ENCODE measurements at places on chromosomes 3 and 15. TPM values are rescaled to one million over a fixed set of nuclear protein-coding genes. Genes with fewer than 3 reads are reported as not detected.

GRCh38 chr15:43225201-43225949 lies 4.6 kb upstream of the EPB42 start:
- DNase-seq: peak; percentile 55

DNA sequence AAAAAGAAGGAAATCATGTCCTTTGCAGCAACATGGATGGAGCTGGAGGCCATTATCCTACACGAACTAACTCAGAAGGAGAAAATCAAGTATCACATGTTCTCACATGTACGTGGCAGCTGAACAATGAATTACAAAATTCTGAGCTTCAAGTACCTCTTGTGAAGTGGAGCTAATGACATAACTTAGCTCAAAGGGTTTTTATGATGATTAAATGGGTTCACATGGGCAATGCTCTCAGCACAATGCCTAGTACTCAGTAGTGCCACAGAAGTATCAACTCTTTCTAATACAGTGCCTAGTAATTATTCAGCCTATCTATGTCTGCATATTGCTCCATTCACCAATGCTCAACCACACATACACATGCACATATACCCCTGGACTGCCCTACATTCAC lies 407.5 kb upstream of the WNT5A start:
- no peak for DNase-seq

DNA sequence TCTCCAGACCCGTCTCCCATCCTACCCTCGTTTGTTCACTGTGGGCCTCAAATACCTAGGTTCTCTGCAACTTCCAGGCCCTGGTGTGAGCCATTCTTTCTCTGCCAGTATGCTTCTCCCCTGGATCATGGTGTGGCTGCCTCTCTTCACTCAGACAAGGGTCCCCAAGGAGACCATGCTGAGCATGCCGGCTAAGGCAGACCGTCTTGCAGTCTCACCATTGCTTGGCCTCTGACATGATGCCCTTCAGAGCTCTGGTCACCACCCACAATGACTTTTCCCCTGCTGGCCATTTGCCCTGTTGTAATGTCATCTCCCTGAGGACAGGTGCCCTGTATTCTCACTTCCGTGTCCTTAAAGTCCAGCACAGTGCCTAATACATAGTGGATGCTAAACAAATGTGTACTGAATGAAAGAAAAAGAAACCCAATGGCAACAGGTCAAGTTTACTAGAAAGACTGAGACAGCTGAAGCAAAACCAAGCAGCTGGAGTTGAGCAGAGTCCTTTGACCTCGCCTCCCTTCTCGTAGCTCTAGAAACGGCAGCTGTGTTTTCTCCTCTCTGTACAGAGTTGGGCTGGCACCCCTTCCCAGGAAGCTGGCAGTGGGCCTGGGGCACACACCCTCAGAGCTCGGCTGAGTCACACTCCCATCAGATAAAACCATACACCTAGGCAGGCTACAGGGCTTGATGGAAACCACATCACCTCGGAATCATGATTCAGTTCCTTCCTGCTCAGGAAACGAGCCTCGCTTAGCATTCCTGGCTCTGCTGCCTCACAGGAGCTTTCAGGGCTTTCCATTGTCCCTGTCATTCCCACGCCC lies 8.6 kb downstream of the TLR9 start:
- DNase-seq: peak; percentile 58

DNA sequence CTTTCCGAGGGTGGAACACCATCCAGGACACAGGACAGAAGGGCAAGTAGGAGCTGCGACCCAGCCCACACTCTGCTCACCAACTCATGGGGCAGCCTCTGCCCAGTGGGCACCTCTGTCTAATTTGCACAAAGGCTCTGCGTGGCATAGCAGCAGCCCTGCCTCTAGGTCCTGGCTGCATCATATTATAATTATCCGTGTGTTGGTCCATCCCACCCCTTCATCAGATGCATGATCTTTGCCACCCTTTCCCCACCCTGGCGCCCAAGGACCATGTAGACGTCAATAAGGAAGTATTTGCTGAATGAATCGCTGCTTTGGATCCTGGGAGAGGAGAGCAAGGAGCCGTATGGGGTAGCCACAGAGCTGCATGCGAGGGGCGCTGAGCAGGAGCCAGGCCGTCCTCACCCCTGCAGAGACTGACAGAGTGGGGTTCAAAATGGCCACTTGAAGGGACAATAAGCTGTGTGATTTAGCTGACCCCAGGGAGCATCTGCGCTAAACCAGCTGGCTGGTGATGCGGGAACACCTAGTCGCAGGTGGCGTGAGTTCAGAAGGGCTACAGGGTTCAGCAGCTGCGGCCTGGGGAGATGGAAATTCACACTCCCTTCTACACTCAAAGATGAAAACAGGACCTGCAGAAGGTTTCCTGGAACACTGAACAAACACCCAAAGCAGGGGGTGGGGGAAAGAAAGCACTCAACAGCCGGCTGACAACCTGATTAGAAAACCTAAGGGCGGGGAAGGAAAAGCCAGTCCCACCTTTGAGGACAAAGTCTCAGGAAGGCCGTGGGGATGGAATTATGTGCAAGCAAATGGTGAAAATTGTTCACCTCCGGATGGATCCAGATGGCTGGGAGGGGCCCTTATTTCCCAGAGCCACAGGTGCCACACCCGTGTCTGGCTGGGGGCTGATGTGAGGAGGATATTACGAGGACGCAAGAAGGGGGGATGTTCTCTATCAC lies 6.4 kb downstream of the MGLL start:
- DNase-seq: no peak

- no peak for DNase-seq
These were observed 37.7 kb downstream of the SLC6A6 start for GRCh38 chr3:14440168-14440518.

DNA sequence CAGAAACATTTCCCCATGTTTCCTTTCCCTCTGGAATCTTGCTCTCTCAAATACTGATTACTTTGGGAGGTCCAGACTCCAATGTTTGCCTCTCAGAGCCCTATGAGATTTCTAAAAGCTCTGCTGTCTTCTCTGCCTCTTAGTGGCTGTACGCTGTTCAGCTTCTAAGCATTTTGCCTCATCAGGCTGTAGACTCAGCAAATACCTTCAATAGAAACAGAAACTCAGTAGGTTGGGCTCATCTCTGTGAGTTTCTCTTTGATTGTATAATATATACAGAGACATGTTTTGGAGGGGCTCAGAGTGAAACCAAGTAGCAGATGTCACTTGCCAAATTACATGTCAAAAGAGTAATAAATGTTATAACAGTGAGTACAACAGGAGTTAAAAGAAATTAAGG lies 380.8 kb upstream of the MEIS2 start:
- no peak for DNase-seq

- DNase-seq: no peak
These were observed 19.7 kb downstream of the ZWILCH start for GRCh38 chr15:66524838-66525237.

DNA sequence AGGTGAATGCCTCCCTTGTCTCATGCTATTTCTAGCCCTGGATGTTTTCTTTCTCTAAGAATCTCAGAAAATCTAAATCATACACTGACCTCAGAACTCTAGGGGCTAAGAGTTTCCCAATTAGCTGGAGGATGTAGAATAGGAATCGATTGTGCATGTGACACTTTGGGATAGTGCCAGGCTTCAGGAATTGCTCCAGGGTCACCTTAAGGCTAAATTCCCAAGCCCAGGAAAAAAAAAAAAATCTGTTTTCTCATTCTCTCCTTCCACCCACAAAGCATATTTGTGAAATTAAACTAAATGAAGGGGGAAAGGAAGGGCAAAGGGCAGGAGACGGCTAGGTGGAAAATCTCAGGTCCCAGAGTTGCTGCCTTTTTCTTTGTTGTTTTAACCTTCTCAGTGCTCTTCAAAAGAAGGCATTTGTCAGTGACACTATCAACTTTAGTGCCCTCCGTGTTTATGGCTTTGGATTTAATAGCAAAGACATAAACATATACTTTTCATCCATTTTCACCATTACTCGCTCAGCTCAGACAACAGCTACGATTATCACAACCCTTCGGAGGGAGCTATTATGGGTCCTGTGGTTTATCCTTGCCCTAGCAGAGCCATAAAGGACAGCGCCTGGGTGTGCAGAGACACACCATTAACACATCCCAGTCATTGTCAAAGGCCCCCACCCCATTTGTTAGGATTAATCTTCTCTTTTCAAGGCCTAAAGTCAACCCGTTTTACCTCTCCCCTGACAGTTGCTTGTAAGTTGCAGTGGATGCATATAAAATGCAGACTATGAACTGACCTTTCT lies 271.7 kb downstream of the PDZRN3 start:
- DNase-seq: no peak

DNA sequence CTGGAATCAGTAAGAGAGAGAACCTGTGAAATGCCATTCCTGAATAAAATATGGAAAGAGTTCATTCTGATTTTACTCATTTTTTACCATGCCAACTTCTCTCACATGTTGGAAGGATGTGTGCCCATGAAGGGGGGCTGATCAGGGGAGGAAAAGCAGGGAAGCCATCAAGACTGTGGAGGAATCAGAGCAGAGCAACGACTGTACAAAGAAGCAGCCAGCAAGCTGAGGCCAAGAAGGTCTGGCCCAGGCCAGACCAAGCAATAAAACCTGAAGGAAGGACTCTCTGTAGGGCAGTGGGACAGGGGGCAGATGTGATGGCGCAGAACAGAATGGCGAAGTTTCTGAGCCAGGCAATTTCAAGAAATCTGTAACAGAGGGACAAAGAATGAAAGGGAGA lies 24.0 kb upstream of the ARNT2 start:
- DNase-seq: no peak

The CLDN18 gene
- polyA plus RNA-seq: 0.87 TPM

The MLF1 gene
- polyA plus RNA-seq: 53.5 TPM

The C3orf80 gene
- polyA plus RNA-seq: 0.22 TPM

All from renal pelvis (tissue), 12 donors.